ENCODE measurements at places on chromosomes 2 and 18.
A peak's percentile ranks its signal among the peaks of the same experiment; 100 is the strongest.

GRCh38 chr2:215216806-215217205, 78.4 kb upstream of the ABCA12 start:
- DNase-seq: no peak

DNA sequence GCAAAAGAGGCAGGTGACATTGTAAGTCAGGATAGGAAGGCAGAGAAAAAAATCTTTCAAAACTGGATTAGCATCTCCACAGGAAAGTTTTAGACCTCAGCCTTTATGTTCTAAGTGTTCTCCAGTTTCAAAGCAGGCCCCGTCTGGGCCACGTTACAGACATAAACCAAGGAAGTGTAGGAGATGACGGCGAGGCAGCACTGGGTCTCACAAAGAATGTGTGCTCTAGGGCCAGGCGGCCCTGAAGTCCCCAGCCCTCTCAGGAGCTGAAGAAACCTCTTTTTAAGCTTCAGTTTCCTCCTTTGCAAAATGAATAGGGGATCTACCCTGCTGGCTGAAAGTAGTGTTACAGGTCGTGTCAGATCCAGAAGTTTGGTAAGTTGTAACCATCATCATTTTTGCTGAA, 81.7 kb downstream of the SPRED2 start:
- DNase-seq: no peak

- DNase-seq: peak; percentile 40
Observed at GRCh38 chr2:102258386-102259074, 52.8 kb upstream of the IL1RL1 start.

GRCh38 chr2:177530561-177530960, 138.0 kb downstream of the AGPS start:
- no peak for DNase-seq

DNA sequence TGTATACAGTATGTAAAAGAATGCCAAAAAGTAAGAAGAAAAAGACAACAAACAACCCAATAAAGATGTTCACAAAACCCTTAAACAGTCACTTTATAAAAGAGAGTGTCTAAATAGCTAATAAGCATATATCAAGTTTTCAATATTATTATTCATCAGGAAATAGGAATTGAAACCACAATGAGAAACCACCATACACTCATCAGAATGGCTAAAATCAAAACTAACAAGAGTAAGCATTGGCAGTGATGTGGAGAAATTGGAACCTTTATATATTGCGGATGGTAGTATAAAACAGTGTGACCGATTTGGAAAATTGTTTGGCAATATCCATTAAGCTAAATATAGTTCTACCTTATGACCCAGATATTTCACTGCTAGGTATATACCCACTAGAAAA, 20.5 kb upstream of the TGFA start:
- no peak for DNase-seq

- no peak for DNase-seq
Observed at GRCh38 chr2:239215136-239215925, 185.5 kb downstream of the HDAC4 start.

GRCh38 chr2:167335541-167335992, 447.3 kb downstream of the XIRP2 start:
- DNase-seq: no peak

GRCh38 chr2:220220009-220220408, 592.6 kb downstream of the SLC4A3 start:
- DNase-seq: no peak

- DNase-seq: peak; percentile 62
Observed at GRCh38 chr2:134142903-134143302, 111.0 kb upstream of the MGAT5 start.

DNA sequence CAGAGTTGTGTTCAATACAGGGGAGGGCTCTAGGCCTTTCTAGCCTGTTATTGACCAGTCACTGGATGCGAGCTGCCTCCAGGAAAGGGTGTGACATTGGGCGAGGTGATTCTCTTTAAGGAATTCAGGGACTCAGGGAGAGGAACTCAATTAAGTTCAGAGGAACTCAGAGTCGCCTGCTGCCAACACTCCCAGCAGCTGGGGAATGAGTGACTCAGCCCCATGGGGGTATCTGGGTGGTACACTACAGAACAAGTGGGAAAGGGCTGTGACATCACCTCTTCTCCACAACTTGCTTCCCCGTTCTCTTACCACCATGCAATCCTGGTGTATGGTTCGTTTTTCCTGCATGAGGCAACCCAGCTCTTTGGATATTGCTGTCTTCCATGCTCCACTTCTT, 50.4 kb upstream of the CYRIA start:
- DNase-seq: no peak

GRCh38 chr2:152603166-152603565, 114.1 kb downstream of the PRPF40A start:
- no peak for DNase-seq

DNA sequence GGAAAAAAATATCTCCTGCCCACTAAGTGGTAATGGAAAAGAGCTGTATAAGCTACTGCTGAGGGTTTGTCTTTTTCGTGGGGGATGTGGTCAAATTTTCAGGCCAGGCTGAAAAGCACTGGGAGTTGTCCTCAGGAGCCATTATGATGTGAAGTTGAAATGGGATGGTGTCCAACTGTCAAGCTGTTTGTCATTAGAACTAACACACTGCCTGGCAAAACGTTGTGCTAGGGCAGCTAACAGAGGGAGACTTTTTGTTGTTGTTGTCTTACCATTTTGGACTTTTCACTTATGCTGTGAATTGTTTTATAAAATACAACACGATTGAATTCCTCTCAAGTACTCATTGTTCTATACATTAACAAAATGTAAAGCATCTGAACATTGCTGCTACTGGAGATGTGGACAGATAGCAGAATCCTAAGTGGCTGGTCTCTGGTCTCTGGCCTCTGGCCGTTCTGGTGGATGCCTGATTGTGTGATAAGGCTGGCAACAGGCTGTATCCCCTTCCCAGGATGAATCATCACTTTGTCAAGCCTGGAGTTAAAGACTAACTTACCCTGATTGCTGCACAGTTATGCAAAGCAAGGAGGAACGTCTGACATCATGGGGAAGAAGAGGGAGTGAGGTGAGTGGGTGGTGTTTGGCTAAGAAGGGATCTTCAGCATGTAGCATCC, 2.3 kb downstream of the MYO1B start:
- peak; percentile 81 for DNase-seq

DNA sequence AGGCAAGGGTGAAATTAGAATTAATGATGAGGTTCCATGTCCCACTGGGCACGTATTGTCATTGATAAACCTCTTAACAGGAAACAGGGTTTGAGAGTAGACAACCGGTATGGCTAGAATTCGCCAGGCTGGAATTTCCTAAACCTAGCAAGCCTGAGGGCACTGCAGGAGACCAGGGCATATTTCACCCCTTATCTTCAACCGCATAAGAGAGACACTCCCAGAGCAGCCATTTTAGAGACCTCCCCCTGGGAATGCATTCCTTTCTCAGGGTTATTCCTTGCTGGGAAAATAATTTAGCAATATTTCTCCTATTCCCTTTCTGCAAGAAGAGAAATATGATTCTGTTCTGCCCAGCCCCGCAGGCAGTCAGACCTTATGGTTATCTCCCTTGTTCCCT, 334.6 kb upstream of the LYPD1 start:
- DNase-seq: no peak

GRCh38 chr2:54568876-54569321, 112.8 kb downstream of the SPTBN1 start:
- no peak for DNase-seq

DNA sequence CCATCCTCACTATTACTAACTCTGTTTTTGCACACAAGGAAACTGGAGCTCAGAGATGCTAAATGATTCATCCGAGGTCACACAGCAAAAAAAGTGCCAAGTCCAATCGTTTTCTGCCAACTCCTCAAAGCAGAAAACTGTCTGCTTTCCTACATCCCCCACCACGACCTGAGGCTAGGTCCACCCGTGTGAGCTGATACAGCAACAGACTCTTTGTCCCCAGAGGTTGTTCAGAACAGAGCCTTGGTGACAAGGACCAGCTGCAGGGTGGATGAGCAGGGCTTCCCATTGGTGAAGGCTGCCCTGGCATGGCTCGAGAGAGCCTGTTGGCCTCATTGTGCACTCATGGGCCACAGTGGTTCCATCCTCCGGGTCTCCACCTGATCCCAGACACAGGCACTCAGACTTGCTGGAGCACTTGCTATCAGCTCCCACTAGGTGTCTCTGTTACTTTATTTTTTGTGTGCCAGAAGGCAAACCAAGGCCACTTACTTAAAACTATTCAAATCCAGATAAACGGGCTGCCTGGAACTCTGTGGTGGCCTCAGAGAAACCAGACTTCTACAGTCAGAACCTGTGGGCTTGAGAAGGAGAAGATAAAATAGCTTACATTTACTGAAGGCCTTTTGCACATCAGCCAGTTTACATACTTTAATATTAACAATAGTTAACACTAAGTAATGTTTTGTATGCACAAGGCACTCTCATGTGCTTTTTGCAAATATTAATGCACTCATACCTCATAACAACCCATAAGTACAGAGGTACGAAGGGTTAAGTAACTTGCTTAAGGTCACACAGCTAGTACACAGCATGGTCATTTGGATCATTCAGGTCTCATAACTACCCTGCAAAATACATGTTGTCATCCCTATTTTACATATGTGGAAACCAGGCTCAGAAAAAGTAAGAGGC, 62.9 kb upstream of the CTIF start:
- DNase-seq: peak; percentile 58
